Mammary microvascular endothelial cell (primary cell): ENCODE measurements at places on chromosomes 5 and 9. TPM values are rescaled to one million over a fixed set of nuclear protein-coding genes. Genes with fewer than 3 reads are reported as not detected.

The ELP1 gene
- 21.5 and 35.8 TPM in 2 replicates for total RNA-seq

The PDZD2 gene
- total RNA-seq = 3.9 and 4.5 TPM in 2 replicates

The SEMA5A gene
- total RNA-seq = 0.05 and 0.13 TPM in 2 replicates

The TMEM252 gene
- total RNA-seq = not detected in 2 replicates

The IL4 gene
- total RNA-seq = not detected in 2 replicates

The FBN2 gene
- total RNA-seq = 1.4 and 1.7 TPM in 2 replicates

The CCL21 gene
- 0.20 and 0.53 TPM in 2 replicates for total RNA-seq

The NR4A3 gene
- 0.20 and 0.25 TPM in 2 replicates for total RNA-seq

The EFNA5 gene
- 2.9 and 3.1 TPM in 2 replicates for total RNA-seq

The ITK gene
- total RNA-seq = not detected in 2 replicates

The PROP1 gene
- total RNA-seq = not detected in 2 replicates

The PCDHB3 gene
- 0.30 and 0.47 TPM in 2 replicates for total RNA-seq

The CDKN2B gene
- 21.0 and 34.4 TPM in 2 replicates for total RNA-seq

The WWC1 gene
- not detected in 2 replicates for total RNA-seq

The PCA3 gene
- 0.13 and 0.34 TPM in 2 replicates for total RNA-seq

The OR1Q1 gene
- total RNA-seq = not detected in 2 replicates

The DDX4 gene
- total RNA-seq = not detected in 2 replicates

The PCAT7 gene
- total RNA-seq = not detected in 2 replicates

The ZFP2 gene
- 0.15 and 0.60 TPM in 2 replicates for total RNA-seq

The LIX1 gene
- total RNA-seq = not detected in 2 replicates

The SLC1A3 gene
- total RNA-seq = 0.33 and 0.34 TPM in 2 replicates

The CXCL14 gene
- not detected in 2 replicates for total RNA-seq

The TLE1 gene
- 33.1 and 41.6 TPM in 2 replicates for total RNA-seq

The ECM2 gene
- not detected in 2 replicates for total RNA-seq

The LURAP1L gene
- 1.9 and 2.9 TPM in 2 replicates for total RNA-seq

The SNX24 gene
- 6.3 and 8.7 TPM in 2 replicates for total RNA-seq

The TLR4 gene
- 134 and 147 TPM in 2 replicates for total RNA-seq

The OR1L8 gene
- 0.10 TPM in 1 of 2 replicates, not detected in the other for total RNA-seq

The POU5F2 gene
- total RNA-seq = 0.07 and 0.15 TPM in 2 replicates

The RNF208 gene
- total RNA-seq = not detected in 2 replicates

The HAPLN1 gene
- total RNA-seq = not detected in 2 replicates

The SLC36A3 gene
- total RNA-seq = not detected in 2 replicates

The LHX2 gene
- not detected in 2 replicates for total RNA-seq

The EQTN gene
- not detected in 2 replicates for total RNA-seq

The TAF9 gene
- total RNA-seq = 63.5 and 85.8 TPM in 2 replicates

The TMEM174 gene
- total RNA-seq = not detected in 2 replicates

The IRX1 gene
- not detected in 2 replicates for total RNA-seq

The SMIM3 gene
- total RNA-seq = 0.27 and 0.34 TPM in 2 replicates

The MZB1 gene
- not detected in 2 replicates for total RNA-seq

The CCNG1 gene
- 224 and 247 TPM in 2 replicates for total RNA-seq

The SLC36A1 gene
- 9.0 and 10.1 TPM in 2 replicates for total RNA-seq

The FLT4 gene
- 49.0 and 51.0 TPM in 2 replicates for total RNA-seq

The PCDHGA12 gene
- total RNA-seq = 4.7 and 5.9 TPM in 2 replicates

The PCDHGB6 gene
- total RNA-seq = 0.73 and 1.2 TPM in 2 replicates

The IFNA21 gene
- total RNA-seq = not detected in 2 replicates

The COX7C gene
- 378 and 478 TPM in 2 replicates for total RNA-seq

The TSTD2 gene
- total RNA-seq = 8.3 and 9.7 TPM in 2 replicates

The TPRN gene
- total RNA-seq = 6.9 and 7.7 TPM in 2 replicates

The UIMC1 gene
- total RNA-seq = 19.7 and 21.1 TPM in 2 replicates

The CER1 gene
- not detected in 2 replicates for total RNA-seq

The F2RL1 gene
- total RNA-seq = 5.8 and 12.3 TPM in 2 replicates

The FRMPD1 gene
- total RNA-seq = not detected in 2 replicates
